ENCODE measurements at places on chromosomes 3 and 15.

DNA sequence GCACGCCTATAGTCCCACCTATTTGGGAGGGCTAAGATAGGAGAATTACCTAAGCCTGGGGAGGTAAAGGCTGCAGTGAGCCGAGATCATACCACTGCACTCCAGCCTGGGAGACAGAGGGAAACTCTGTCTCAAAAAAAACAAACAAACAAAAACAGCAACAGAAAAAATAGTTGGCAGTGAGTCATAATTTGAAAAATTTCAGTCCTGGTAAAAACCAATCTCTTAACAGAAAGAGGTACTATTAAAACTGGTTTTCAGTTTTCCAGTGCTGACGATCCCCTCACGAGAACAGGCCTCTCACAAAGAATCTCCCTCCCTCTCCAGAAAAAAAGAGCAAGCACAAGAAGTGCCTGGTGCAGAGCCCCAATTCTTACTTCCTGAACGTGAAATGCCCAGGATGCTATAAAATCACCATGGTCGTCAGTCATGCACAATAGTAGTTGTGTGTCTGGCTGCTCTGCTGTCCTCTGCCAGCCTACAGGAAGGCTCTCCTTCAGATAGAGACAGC, 22.8 kb upstream of the MAP4 start:
- no peak for DNase-seq

GRCh38 chr3:170977949-170978745, 48.4 kb downstream of the SLC2A2 start:
- DNase-seq = no peak

- no peak for DNase-seq
These were observed 485.4 kb downstream of the GRM7 start for GRCh38 chr3:7346364-7346763.

DNA sequence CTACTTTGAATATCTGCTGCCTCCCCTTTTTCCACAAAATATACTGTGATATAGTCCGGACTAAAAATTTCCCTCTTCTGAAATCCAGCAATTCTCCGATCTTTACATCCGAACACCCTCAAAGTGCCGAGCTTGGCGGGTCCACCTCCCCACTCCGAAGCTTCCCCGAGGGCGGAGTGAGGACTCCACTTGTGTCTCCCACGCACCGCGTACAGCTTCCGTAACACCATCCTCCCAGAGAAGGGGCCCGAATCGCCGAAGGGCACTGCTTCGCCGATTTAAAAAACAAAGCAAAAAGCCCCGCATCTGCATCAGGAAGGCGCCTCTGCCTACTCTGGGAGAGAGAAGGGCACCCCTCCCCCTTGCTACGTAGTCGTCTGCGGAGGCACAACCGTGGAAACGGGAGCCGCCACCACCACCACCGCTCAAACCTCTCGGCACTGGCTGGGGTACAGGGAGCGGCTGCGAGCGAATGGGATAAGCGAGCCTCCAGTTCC, 551 bp downstream of the NCBP2 start:
- DNase-seq = peak; percentile 83

GRCh38 chr3:129027544-129027880, 26.4 kb downstream of the EFCC1 start:
- DNase-seq = no peak

DNA sequence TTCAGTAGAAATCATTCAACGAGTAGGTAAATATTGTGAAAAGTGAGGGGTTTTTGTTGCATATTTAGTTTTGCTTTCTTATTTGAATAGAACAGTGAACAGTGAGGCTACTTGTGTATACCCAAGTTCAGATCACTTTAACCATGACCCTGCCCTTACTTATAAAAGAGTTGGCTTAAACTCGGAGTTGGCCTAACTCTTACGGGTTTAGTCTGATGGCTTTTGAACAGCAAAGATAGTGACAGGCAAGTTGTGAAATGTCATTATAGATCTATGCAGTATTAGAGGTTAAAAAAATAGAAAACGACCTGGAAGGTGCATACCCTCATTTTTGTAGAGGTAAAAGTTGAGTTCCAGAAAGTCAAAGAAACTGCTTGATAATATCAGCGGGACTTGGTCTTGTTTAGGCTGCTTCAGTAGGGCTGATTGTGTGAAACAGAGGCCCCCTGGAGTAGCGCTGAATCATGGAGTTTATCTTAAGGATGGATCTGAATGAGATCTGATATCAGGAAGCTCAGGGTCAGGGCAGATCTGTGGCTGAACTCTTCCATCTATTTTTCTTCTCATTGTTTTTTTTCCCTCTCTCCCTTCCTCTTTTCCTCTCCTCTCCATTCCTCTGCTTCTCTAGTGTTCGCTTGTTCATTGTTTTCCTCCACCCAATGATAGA, 359.8 kb downstream of the LPP start:
- DNase-seq = no peak

GRCh38 chr3:182716114-182716688, 77.1 kb upstream of the ATP11B start:
- DNase-seq = no peak

DNA sequence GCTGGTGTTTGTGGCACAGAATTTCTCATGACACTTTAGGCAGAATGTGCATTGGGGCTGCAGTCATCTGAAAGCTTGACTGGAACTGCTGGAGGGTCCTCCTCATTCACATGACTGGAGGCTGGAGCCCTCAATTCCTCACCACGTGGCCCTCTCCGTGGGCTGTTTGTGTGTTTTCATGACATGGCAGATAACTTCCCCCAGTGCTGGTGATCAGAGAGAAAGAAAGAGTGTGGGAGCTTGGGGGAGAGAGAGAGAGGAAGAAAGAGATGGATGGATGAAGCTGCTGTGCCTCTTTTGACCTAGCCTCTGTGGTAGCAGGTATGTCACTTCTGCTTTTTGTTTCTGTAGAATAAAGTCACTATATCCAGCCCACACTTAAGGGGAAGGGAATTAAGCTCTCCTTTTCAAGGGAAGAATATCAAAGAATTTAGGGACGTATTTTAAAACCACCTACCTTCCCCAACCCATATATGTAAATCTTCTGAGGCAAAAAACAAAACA, 169.6 kb upstream of the IL12A start:
- DNase-seq = no peak

GRCh38 chr3:25040748-25041147, 387.3 kb upstream of the RARB start:
- no peak for DNase-seq

DNA sequence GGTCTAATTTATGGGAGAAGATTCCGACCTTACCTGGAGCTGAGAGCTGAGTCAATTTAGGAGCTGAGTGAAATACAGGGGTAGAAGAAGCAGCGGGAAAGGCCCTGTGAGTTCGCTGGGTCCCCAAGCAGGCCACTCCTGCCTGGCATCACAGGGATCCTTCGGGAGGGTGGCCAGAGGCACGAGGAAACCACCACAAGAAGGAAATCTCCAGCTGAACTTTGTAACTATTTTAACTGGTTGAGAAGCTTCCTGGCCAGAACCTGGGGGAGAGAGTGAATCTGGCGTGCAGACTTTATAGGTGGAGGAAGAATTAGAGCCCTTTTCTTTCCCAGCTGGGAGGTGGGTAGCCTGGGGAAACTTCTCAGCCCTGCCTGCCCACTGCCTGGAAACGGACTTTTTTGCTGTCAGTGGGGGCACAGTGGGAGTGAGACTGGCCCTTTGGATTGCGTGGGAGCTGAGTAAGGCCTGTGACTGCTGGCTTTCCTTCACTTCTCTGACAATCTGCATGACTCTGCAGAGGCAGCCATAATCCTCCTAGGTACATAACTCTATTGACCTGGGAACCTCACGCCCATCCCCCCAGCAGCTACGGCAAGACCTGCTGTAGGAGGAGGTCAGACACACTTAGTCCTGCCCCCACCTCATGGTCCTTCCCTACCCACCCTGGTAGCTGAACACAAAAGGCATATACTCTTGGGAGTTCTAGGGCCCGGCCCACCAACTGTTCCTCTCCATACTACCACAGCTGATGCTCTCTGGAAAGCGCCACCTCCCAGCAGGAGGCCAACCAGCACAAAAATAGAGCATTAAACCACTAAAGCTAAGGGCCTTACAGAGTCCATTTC, 340.7 kb downstream of the CNTN3 start:
- DNase-seq = no peak

- no peak for DNase-seq
These were observed 32.6 kb upstream of the GYG1 start for GRCh38 chr3:148958696-148959095.

DNA sequence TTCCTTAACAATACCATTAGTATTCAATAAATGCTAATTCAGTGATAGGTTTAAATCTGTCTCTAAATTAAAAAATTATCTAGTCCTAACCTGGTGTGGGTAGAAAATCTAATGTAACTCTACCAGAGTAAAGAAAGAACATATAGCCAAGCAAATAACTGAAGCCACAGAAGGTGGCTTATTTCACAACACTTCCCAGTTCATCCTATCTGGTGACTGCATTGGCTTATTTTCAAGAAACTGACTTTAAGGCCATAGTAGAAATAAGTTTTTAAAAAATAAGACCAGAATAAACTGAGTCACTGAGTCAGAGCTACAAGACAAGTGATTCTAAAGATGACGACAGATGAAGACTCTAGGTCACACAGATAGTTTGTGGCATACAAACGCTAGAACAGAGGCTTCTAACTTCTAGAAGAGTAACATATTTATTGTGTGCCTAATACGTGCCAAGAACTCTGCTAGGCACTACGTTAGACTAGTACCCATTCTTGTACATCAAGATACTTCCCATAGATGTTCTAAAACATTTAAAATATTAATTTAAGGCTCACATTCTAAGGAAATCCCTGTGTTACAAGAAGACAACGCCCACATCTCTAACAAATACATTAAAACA, 25.9 kb downstream of the TMCC1 start:
- DNase-seq = no peak

- no peak for DNase-seq
These were observed 1.8 kb downstream of the ACAP2 start for GRCh38 chr3:195441051-195441450.

DNA sequence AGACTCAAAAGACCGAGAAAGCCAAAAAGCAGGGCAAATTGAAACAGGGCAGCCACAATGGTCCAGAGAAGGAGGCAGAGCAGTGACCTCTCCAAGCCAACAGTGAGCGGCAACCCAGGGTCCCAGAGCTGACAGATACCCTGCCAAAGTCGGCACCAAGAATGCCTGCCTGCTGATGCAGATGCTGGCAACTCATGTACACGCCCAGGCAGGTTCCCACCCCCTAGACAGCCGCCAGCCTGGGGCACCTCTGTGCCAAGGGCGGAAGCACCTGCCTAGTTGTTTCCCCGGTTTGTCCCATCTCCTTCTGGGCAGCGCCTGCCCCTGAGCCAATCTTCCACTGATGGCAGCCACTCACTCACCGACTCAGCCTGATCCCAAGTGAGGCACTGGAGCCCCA, 22.1 kb downstream of the KLHL25 start:
- no peak for DNase-seq

DNA sequence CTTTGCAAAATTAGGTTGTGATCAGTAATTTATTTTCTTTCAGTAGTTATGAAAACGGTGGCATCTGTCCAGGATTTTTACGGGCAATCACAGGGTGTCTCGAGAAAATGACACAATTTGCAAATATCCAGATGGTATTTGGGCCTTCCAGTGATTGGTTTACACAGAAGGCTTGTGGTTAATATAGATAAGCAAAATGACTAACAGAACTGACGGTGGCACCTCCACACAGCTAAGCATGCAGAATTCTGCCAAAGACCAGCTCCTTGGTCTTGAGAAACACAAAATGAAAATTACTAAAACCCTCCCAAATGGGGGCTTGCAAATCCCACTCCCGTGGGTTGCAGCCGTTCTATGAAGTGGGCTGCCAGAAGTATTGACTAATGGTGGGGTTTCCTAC, 5.5 kb downstream of the ARHGEF3 start:
- no peak for DNase-seq

- DNase-seq = peak; percentile 14
These were observed 4.0 kb downstream of the CCDC51 start for GRCh38 chr3:48435774-48436476.

DNA sequence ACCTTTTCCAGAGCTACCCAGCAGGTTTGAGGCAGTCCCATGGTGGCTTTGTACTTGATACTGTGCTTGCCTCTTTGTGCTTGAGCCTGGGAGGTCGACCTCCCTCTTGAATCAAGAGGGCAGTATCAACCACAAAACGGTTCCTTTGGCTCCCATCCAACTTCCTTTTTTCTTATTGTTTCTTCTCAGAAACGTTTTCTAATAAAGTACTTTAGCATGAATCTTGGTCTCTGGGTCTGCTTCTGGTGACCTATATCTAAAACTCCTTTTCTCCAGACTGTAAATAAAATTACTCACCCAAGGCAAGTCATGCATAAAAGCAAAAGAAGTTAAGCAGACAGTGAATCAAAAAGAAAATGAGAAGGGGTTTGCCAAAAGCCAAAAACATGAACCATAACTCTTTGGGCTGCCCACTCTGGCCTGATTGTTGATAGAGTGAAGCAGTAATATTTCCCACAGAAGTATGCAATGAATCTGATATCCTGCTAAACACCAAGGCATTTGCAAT, 112.2 kb upstream of the SLC4A7 start:
- no peak for DNase-seq

GRCh38 chr3:160162440-160162839, 62.8 kb upstream of the C3orf80 start:
- DNase-seq = peak; percentile 49

- DNase-seq = peak; percentile 47
These were observed at the start of gene SCG3 for GRCh38 chr15:51681303-51681963. TSS of gene SCG3 (plus strand) at chr15:51681503. CDS start at chr15:51681756, 253 bp downstream.

GRCh38 chr3:45055411-45056143, 29.5 kb downstream of the CLEC3B start:
- DNase-seq = peak; percentile 7

DNA sequence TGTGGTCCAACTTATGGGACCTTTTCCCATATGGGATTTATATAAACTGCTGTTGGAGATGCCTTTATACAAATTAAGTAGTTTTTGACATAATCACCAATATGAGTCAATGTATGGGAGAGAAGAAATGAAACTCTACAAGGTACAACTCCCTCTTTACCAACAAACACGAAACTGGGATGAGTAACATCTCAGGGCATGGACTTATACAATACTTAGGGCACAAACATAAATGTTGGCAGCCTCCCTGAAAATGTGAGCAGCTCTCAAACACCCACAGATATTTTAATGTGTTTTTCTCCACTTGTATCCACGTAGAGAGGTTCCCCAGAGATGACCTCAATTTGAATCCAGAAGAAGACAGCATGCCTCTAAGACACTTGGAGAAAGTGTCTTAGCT, 161.6 kb downstream of the MAGI1 start:
- no peak for DNase-seq

GRCh38 chr3:65888980-65889706, 149.6 kb downstream of the MAGI1 start:
- DNase-seq = no peak

GRCh38 chr15:38438031-38438986, 15.6 kb upstream of the FAM98B start:
- DNase-seq = no peak

GRCh38 chr3:109982201-109982600, 644.9 kb upstream of the DPPA4 start:
- DNase-seq = no peak

DNA sequence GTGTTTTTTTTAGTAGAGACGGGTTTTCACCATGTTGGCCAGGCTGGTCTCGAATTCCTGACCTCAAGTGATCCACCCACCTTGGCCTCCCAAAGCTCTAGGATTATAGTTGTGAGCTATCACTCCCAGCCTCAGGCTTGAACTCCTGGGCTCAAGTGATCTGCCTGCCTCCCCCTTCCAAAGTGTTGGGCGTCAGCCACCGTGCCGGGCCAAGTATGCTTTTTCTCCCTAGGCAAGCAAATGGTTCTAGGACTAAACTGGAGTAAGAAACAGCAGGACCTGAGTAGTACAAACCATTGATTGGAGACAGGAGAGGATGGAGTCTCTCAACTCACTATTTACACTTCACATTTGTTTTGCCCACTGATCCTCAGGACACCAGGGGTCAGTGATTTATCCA, 4.6 kb upstream of the PTPN9 start:
- no peak for DNase-seq

GRCh38 chr3:30368978-30369377, 237.4 kb upstream of the TGFBR2 start:
- no peak for DNase-seq
